Smooth muscle cell of the umbilical artery (primary cell): ENCODE measurements at places on chromosomes 12 and 14. TPM values are rescaled to one million over a fixed set of nuclear protein-coding genes. Genes with fewer than 3 reads are reported as not detected.

TPH2 gene
- not detected in 2 replicates for total RNA-seq

SRRM4 gene
- under 0.01 TPM in 1 of 2 replicates, not detected in the other for total RNA-seq

CISTR gene
- total RNA-seq = not detected in 2 replicates

DCAF4 gene
- total RNA-seq = 7.1 and 16.3 TPM in 2 replicates

MIP gene
- not detected in 2 replicates for total RNA-seq

KLRC2 gene
- not detected in 2 replicates for total RNA-seq

AQP6 gene
- not detected in 2 replicates for total RNA-seq

SLC2A14 gene
- total RNA-seq = 0.09 TPM in 1 of 2 replicates, not detected in the other

SCN8A gene
- 38.6 and 47.1 TPM in 2 replicates for total RNA-seq

ADGRD1 gene
- 0.05 and 2.4 TPM in 2 replicates for total RNA-seq

CD69 gene
- total RNA-seq = not detected in 2 replicates
